T-helper 2 cell (primary cell): ENCODE measurements at places on chromosomes 3 and 15.

DNA sequence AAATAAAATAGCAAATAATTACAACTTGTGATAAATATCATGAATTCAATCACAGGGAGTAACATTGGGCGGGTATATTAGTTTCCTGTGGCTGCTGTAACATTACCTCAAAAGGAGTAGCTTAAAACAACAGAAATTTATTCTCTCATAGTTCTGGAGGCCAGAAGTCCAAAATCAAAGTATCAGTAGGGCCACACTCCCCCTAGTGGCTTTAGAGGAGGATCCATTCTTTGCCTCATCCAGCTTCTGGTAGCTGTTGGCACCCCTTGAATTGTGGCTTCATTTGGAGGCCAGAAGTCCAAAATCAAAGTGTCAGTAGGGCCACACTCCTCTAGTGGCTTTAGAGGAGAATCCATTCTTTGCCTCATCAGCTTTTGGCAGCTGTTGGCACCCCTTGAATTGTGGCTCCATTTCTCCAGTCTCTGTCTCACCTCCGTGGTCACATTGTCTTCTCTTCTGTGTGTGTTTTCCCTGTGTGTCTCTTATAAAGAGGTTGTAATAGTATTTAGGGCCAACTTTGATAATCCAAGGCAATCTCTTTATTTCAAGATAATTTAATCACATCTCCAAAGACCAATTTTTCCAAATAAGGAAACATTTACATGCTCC is 3.1 kb upstream of the CFAP20DC start:
- DNase-seq: no peak

DNA sequence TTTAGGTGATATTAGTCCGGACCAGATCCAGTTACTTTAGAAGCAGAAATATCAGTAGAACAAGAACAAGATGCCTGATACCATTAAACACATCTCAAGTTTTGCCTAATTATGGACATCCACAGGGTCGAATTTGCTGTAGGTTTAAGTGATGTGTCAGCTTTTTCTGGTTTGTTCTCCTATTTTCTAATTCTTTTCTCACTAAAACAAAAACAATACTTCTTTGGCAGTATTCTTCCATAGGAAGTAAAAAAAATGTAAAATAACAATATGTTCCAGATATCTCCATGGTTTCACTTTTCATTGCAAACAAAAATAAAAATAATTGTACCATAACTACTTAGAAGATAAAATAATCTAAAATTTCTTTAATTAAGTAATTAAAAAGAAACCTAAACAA is 265.7 kb downstream of the SHOX2 start:
- DNase-seq: no peak

- DNase-seq: no peak
These were observed 170.7 kb downstream of the NAALADL2 start for GRCh38 chr3:175029828-175030227.

GRCh38 chr3:139388821-139389551 is 461 bp downstream of the COPB2 start:
- DNase-seq: peak; percentile 16

DNA sequence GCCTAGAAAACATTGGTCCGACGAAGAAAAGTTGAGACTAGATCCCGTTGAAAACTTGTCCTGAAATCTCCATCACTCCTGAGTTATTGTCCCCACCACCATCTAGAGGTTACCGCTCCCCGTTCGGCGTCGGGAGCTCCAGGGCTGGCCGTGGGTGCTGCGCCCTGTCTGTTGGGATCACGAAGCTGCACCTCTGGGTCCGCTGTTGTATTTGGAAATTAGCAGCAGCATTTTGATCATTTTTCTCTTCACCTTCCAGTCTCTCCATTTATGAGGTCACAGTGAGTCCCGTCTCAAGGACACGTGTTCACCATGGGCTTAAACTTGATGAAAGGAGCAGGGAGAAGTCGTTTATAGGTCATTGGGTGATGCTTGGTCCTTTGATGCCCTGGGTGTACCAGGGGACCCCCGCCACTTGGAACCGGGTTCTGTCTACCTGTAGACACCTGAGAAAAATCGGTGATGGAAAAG is 565 bp downstream of the MANF start:
- no peak for DNase-seq

GRCh38 chr3:54353546-54353945 is 231.2 kb downstream of the CACNA2D3 start:
- no peak for DNase-seq

DNA sequence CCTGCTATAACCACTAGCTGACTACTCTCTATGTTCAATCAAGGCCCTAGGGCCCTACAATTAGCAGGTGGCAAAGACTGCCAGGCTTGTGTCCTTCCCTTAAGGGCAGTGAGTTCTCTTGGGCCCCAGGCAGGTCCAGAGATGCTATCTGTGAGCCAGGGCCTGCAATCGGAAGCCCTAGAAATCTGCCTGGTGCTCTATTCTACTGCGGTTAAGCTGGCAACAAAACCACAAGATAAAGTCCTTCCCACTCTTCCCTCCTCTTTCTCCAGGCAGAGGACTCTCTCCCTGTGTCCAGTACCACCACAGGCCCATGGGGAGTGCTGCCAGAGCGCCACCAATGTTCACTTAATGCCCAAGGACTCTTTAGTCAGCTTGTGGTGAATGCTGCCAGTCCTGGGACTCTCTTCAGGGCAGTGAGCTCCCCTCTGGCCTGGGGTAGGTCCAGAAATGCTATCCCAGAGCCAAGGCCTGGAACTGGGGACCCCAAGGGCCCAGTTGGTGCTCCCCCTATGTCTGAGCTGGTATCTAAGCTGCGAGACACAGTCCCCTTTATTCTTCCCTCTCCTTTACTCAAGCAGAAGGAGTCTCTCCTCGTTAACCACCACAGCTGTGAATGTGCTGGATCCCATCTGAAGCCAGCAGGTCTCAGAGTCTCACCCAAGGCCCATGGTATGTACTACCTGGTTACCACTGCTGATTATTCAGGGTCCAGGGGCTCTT is 34.7 kb downstream of the XXYLT1 start:
- DNase-seq: no peak

DNA sequence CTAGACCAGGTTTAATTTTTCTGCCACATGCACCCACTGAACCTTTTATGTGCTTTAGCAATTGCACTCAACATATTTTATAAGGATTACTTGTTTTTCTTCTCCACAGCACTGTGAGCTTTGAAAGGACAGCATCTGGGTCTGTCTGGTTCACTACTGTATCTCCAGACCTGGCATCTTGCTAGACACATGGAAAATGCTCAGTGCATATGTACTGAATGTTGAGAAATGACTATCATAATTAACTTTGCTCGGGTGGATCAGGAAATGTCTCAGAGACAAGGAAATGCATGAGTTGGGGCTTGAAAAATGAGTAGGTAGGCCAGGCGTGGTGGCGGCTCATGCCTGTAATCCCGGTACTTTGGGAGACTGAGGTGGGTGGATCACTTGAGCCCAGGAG is 40.2 kb downstream of the DOCK3 start:
- no peak for DNase-seq

GRCh38 chr3:155312781-155313180 is 19.3 kb upstream of the STRIT1 start:
- DNase-seq: no peak

DNA sequence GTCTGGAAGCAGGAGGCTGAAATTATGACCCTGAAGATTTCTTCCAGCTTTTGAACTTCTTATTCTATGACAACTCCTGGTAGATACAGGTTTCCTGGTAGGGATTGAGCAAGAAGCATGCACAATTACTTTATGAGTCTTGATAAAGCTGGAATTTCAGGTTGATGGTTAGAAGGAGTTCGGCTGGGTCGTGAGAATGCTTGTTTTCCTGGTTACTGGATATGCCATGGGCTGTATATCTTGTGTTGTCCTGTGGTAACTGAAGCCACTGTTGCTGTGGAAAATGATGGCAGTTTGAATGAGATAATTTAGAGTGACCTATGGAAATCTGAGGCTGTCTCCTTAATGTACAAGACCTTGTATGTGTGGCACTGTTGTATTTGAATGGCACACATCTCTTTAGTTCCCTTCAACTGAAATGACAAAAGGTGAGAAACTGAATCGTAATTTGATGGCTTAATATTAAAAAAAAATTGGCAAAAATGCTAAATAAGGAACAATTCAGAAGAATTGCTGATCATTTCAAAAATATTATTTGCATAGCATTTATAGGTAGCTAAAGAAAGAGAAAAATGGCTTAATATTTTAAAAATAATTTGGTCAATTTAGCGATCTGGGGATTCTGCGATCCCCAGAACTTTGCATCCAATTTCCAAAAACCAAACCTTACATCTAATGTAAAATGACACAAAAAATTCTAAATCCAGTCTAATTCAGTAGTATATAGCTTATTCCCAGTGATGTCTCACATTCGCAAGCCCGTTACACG is 1.1 kb upstream of the UBE2E1 start:
- no peak for DNase-seq

DNA sequence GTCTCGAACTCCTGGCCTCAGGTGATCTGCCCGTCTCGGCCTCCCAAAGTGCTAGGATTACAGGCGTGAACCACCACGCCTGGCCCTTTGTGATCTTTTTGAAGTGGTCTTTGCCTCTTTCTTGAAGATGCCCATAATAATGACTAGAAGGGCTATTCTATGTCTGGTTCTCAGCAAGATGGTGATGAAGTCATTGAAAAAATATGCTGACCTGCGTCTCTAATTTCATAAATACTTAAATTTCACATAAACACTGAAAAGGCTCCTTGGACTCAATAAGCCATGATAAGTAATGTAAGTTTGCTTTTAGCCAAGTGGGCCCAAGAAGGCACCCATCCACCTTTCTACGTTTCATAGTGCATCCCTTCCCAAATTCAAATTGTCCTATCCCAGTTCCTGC is 775 bp upstream of the MAPK6 start:
- DNase-seq: no peak

DNA sequence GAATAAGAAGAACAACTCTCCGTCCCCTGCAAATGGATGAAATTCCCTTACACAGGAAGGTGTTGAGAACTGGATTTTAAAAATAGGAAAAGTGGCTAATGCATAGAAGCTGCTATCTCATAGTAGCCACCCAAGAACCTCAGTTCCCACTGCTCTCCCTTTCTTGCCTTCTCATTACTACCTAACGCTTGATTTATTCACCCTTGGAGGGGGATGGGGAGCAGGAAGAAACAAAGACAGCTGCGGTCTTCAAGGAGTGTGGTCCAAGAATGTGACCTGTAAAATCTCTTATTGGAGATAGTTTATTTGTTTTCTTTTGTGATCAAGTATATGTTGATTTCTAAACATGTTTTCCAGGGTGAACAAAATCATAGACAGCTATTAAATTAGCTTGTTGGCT is 274.1 kb upstream of the CTNNB1 start:
- DNase-seq: no peak

- peak; percentile 14 for DNase-seq
These were observed 3.5 kb upstream of the MTFMT start for GRCh38 chr15:65032801-65033537.

DNA sequence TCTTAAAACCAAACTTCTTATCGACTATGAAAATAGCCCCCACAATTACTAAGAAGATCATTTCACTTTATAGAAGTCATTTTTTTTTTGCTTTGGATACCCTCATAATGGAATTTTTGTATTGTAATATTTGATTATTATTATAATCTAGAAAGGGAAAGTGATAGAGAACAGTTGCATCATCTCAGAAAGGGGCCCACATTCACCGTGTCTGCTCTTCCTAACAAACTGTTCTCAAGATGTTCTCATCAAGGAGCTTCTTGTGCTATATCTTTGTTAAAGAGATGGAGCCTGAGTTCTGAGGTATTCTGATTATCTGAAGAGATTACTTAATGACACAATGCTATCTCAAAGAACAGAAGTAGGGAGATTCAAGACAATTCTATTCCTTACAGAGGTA is 49.3 kb downstream of the MME start:
- no peak for DNase-seq

- no peak for DNase-seq
These were observed 29.7 kb upstream of the LIPC start for GRCh38 chr15:58401991-58402649.

GRCh38 chr3:877001-877400 is 215.8 kb upstream of the CNTN6 start:
- no peak for DNase-seq

DNA sequence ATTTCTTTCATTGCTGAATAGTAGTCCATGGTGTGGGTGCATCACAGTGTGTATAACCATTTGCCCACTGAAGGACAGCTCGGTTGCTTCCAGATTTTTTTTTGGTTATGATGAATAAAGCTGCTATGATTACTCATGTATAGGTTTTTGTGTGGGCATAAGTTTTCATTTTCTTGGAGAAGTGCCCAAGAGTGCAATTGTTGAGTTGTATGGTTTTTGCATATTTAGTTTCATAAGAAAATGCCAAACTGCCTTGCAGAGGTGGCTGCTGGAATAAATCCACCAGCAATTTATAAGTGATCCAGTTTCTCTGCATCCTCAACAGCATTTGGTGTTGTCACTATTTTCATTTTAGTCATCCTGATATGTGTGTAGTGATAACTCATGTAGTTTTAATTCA is 8.4 kb upstream of the SPESP1 start:
- no peak for DNase-seq

GRCh38 chr3:149732234-149732633 is 20.1 kb downstream of the COMMD2 start:
- DNase-seq: no peak

- no peak for DNase-seq
These were observed 185.7 kb downstream of the ARRDC4 start for GRCh38 chr15:98146031-98146820.

- no peak for DNase-seq
These were observed 10.6 kb downstream of the TP63 start for GRCh38 chr3:189641776-189642175.

GRCh38 chr3:39350714-39351113 is 21.2 kb downstream of the CCR8 start:
- DNase-seq: no peak

GRCh38 chr3:56633181-56633580 is 49.9 kb downstream of the TASOR start:
- no peak for DNase-seq
